BE2C (cell line): ENCODE measurements at places on chromosomes 1 and 21.

DNA sequence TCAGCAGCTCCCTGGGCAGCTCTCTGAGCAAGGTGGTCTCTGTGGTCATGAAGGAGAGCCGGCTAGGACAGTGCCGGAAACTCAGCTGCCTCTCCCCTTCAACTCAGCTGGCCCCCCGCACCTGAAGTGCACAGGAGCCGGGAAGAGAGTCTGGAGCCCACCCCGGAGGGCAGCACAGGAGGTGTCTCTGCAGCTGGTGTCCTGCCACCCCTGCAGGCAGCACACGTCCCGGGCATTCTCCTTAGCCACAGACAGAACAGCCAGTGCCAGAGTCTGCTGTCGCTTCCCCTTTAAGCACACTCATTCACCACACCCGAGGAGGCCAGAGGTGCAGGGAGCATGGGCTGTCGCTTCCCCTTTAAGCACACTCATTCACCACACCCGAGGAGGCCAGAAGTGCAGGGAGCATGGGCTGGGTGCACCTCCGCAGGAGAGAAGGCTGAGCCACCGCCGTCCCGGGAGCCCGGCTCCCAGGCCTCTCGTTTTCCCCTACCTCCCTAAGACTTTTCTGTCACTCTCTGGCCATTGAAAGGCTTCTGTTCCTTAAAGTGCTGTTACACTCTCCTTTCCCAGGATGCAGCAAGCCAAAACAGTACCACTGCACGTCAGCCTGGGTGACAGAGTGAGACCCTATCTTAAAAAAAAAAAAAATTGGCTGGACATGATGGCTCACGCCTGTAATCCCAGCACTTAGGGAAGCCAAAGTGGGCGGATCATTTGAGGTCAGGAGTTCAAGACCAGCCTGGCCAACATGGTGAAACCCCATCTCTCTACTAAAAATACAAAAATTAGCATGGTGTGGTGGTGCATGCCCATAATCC lies 16.9 kb upstream of the SAMD11 start:
- no peak for DNase-seq

GRCh38 chr21:16034446-16035190 lies 304.8 kb downstream of the USP25 start:
- no peak for DNase-seq

DNA sequence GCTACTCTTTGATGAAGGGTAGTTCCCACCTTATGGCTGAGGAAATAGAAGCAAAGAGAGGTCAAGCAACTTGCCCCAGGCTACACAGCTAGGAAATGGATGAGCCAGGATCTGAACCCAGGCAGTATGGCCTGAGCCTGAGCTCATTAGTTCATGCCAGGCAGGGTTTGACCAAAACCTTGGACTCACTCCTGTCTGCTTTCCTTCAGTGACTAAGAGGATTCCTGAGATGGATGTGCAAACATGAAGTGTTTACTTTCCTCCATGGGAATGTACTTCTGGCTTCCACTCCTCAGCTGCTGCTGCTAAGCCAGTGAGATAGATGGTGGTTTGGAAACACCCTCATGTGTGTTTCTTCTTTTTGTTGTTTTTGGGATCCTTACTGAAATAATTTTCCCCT lies 35.1 kb upstream of the ERRFI1 start:
- no peak for DNase-seq

DNA sequence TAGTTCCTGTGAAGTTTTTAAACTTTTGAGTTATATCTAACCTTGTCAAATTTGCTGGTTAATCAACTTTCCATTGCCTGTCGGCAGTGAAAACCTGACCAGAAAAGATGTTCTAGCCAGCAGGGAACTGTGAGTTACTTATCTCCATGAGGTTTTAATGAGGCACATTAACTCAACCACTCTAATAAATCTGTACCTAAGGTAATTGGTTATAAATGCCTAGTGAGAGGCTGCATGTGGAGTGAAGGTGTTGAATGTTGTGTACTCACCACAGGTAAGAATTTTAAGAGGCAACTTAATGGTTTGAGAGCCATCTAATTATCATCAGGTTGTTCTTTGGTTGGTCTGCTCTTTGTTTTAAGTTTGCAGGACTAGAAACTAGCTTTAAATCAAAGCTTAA lies 138.4 kb upstream of the LHX8 start:
- DNase-seq, result no peak

DNA sequence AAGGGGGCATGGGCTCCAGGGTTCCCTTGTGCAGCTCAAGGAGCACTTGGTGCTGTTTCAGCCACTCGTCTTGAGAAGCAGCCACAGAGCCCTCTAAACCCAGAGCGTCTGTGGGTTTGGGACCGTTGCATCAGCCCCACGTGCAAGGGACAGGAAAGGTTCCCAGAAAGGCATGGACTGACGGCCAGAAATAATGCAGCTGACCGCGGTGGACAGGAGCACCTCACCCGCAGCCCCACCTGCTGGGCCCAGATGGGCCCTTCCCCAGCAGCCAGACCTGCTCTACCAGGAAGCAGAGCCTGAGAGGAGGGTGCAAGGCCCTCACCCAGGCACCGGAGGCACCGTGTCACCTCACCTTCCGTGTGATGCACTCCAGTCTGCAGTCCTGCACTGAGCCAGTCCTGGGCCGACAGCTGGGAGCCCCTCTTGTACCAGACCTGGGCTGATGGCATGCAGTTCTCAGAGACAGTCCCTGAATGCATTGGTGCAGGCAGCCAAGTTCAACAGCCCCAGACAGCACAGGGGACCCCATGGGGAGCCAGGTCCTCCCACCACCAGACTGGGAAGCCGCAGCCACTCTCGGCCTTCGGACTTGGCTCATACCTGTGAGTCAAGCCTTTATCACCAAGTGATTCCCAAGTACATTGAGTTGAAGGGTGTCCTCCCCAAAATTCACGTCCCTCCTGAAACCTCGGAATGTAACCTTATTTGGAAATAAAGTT lies 4.8 kb upstream of the TFF3 start:
- DNase-seq, result no peak

DNA sequence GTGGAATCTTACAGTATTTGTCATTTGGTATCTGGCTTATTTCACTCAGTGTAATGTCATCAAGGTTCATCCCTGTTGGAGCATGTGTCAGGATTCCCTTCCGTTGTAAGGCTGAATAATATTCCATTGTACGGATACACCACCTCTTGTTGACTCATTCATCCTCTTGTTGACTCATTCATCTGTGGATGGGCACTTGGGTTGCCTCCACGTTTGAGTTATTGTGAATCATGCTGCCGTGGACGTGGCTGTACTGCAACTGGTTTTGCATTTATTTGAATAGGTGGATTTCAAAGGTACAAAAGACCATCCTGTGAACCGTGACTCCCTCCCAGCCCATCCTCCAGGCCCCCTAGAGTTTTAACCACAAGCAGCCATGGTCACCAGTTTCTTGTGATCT lies 11.9 kb upstream of the TCP10L start:
- DNase-seq, result no peak

GRCh38 chr1:228978484-228979324 lies 243.4 kb downstream of the RHOU start:
- no peak for DNase-seq

- DNase-seq, result no peak
Observed at GRCh38 chr1:199123615-199124014, 484.8 kb downstream of the PTPRC start.

DNA sequence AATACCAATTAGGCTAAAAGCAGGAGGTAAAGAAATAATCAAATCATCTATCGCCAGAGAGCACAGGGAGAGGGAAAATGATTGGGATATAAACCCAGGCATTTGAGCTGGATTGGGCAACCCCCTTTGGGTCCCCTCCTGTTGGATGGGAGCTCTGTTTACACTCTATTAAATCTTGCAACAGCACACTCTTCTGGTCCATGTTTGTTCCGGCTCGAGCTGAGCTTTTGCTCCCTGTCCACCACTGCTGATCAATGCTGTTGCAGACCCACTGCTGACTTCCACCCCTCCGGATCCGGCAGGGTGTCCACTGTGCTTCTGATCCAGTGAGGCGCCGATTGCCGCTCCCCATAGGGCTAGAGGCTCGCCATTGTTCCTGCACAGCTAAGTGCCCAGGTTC lies 493.8 kb downstream of the MATN1 start:
- no peak for DNase-seq

DNA sequence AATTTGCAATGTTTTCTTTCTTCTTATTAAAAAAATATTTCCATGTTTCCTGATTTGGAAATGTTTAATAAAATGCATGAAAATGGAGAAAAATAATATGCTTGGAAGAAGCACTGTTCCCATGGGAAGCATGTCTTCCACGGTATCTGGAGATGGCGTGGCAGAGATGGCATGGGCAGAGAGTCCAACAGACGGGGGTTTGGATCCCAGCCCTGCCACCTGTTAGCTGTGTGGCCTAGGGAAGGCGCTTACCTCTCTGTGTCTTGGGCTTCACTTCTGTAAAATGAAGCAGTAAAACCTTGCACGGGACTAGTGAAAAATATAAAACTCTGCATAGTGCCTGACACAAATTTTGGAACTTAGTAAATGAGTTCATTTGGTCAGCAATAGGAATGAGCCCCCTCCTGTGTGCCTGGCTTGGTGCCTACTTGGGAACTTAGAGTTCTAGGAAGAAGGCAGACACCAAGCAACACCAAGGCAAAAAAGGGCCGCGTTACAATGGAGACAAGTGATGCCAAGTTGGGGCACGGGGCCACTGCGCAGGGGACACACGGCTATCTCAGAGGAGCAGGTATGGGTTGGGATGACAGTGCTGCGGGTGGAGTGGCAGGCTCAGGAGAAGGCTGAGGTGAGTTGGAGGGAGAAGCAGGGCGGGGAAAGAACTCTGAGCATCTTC lies 124.2 kb downstream of the KCNN3 start:
- no peak for DNase-seq

GRCh38 chr1:41496080-41497055 lies 11.9 kb upstream of the EDN2 start:
- peak; percentile 56 for DNase-seq

- no peak for DNase-seq
Observed at GRCh38 chr1:15023205-15023604, 130.3 kb upstream of the TMEM51 start.

GRCh38 chr1:56174176-56174885 lies 405.0 kb downstream of the PLPP3 start:
- DNase-seq, result no peak

DNA sequence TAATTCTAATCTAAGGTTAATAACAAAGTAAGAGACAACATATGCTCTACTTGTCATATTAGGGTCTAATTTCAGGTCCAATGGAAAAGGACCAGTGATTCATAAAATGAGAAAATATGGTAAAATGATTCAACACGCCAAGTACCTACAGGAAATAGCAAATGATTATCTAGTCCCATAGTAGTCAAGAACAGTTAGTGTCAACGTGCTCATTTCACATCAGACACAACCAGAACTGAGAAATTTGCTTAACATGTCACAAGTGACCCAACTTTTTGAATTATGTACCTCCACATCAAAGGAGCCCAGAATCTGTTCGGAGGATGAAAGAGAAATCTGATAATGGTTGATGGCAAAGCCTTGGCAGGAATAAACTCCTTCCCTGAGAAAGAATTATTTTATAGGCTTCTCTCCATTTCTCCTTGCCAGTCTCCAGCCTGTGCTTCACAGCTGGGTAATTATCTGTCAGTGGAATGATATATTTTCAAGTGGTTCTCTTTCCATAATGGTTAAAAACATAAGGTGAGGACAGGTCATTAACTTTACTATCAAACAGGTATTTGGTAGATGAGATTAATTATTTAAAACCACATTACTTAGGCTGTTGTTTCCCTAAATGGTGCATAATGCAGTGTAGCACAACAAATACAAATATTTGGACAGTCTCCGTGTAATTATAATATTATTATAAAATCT lies 83.2 kb downstream of the APP start:
- DNase-seq, result no peak

DNA sequence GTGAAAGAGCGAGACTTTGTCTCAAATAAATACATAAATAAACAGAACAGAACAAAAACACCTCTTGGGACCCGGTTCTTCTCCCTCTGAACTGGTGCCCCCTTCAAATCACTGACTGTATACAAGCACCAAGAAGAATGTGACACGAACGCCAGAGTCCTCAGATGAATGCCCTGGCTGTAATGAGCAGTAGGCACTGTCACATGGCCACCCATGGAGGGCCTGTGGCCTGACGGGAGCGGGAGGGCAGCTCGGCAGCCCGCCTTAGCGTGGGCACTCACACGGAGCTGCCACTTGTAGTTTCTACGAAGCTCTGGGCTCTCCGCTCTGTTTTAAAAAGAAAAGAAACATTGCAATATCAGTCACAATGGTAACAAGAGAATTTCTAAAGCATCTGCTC lies 146.0 kb downstream of the PEX14 start:
- DNase-seq, result no peak

- DNase-seq, result no peak
Observed at GRCh38 chr1:34768856-34769255, 9.3 kb downstream of the GJB4 start.

DNA sequence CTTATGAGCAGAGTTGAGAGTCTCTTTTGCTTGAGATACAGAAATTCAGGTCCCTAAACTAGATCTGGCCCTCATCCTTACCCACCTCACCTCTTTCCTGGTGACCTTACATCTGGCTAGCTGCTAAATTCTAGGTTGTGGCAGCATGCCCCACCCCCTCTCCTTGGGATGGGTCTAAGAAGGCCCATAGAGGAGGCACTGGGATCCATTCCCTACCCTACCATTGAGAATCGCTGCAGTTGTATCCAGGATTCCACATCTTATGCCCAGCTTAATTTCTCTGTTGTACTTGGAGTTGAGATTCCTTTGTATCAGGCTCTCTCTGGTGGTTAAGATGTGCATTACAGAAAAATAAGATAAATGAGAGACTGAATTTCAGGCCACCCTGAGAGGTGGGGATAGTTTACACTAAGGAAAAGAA lies 9.5 kb upstream of the TMEM39B start:
- peak; percentile 16 for DNase-seq

- DNase-seq, result no peak
Observed at GRCh38 chr1:186617926-186618325, 62.3 kb downstream of the PTGS2 start.

DNA sequence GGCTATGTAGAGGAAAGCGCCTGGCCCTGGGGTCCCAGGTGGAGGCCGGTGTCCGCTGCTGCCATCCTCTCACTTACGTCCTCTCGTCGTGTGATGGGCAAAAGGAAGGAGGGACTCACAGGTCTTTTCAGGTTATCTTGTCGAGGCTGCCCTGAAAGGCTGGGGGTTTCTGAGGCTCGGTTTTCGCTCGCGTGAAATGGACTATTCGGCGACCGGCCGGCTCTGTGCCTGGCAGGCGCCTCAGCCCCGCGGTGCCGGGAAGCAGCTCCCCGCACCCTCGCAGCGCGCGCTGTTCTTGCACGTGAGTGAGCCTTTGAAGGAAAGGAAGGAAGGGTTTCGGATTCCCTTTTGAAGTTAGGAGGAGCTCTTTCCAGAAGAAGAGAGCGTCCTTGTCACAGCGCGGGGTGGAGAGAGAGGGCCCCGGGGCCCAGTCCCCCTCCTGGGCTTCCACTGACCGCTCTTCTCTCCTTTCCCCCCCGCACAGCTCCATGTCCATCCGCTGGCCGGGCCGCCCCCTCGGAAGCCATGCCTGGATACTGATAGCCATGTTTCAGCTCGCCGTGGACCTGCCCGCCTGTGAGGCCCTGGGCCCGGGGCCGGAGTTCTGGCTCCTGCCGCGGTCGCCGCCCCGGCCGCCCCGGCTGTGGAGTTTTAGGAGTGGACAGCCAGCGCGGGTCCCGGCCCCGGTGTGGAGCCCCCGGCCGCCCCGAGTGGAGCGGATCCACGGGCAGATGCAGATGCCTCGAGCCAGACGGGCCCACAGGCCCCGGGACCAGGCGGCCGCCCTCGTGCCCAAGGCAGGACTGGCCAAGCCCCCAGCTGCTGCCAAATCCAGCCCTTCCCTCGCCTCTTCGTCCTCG lies 57.2 kb downstream of the AJAP1 start:
- no peak for DNase-seq

GRCh38 chr21:25572861-25573310 lies 34.4 kb downstream of the MRPL39 start:
- DNase-seq, result no peak
